ENCODE measurements at places on chromosomes 11 and 22. TPM values are rescaled to one million over a fixed set of nuclear protein-coding genes. Genes with fewer than 3 reads are reported as not detected.

The PAMR1 gene
- total RNA-seq: 2.0 TPM

The IGSF9B gene
- 6.9 TPM for total RNA-seq

The MPEG1 gene
- total RNA-seq: 2.0 TPM

The IRAG1 gene
- 1.6 TPM for total RNA-seq

The YAP1 gene
- total RNA-seq: 11.0 TPM

The C1QTNF5 gene
- total RNA-seq: 2.4 TPM

The DRD2 gene
- 1.6 TPM for total RNA-seq

The BATF2 gene
- not detected for total RNA-seq

The TBCEL gene
- 64.8 TPM for total RNA-seq

The OR52R1 gene
- total RNA-seq: not detected

The EIF3F gene
- 159 TPM for total RNA-seq

The KRTAP5-10 gene
- not detected for total RNA-seq

The MIAT gene
- 110 TPM for total RNA-seq

The ZNF214 gene
- 15.9 TPM for total RNA-seq

The HOATZ gene
- not detected for total RNA-seq

The GALNT18 gene
- 20.4 TPM for total RNA-seq

The SMTNL1 gene
- total RNA-seq: not detected

The RTN4RL2 gene
- 0.41 TPM for total RNA-seq

The ZBED5 gene
- 67.7 TPM for total RNA-seq

The MS4A4E gene
- total RNA-seq: not detected

The CNIH2 gene
- 41.6 TPM for total RNA-seq

The SLC17A6 gene
- 11.8 TPM for total RNA-seq

The RAD9A gene
- 11.8 TPM for total RNA-seq

The OR5M8 gene
- total RNA-seq: 0.41 TPM

The CYB561A3 gene
- total RNA-seq: 4.9 TPM

The OR4A16 gene
- not detected for total RNA-seq

Measured in frontal cortex (tissue), 4 donors.